ENCODE measurements at places on chromosomes 2 and 18.

- no peak for DNase-seq
Observed at GRCh38 chr2:96916156-96916630, 46.3 kb upstream of the SEMA4C start.

DNA sequence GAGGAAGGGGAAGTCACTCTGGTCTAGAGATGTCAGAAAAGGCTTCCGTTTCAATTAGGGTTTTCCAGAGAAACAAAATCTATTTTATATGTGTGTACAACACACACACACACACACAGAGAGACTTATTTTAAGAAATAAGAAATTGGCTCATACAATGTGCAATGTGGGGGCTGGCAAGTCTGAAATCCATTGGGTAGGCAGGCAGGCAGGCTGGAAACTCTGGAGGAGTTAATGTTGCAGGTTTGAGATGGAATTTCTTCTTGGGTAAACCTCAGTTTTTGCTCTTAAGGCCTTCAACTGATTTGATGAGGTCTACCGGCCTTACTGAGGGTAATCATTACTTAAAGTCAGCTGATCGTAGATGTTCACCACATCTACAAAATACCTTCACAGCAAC, 62.6 kb downstream of the MDH1 start:
- no peak for DNase-seq

- DNase-seq: no peak
Observed at GRCh38 chr2:228589115-228589514, 407.6 kb upstream of the SPHKAP start.

DNA sequence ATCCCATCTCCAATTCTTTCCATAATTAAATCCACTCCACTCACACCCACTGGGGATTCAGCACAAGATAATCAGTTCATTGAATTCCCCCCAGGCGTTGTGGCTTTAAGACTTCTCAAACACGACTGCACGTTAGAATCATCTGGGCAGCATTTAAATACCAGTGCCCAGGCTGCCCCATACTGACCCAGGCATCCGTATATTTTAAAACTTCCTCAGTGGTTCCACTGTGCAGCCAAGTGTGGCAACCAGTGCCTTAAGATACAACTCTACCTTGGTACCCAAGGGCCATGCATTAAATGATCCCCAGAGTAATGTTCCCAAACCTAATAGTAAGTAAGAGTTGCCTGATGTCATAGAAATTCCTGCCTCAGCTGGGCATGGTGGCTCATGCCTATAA, 54.3 kb upstream of the BZW1 start:
- DNase-seq: no peak

DNA sequence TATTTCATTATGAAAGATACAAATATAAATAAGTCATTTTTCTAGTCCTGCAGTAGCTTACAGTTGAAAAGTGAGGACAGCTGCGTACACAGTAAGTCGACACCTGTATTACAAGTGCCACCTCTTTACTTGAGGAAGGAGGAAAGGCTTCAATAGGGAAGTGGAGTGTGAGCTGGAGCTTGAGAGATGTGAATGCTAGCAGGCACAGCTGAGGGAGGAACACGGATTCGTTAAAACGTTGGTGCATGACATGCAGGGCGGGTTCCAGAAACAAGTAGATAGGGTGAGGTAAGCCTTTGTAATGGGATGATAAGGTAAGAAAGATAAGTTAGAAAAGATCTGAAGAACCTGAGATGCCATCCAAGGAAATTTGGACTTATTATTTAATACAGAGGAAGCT, 98.1 kb upstream of the CSRNP3 start:
- DNase-seq: no peak

DNA sequence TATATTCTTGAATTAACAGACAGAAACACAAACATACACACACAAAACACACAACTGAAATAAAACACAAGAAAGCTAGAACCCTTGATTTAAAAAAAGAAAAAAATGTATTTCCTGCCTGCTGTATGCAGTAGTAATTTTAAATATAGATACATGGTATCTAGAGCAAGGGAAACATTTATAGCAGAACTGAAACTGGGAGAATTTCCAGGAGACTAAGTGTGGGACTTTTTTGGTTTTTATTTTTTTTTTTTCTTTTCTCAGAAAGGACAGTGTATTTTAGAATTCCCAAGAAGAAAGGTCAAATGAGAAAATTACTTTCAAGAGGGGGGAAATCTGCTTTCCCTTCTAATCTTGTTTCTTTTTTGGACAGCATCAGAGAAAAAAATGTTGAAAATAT, 558.9 kb upstream of the PKDCC start:
- DNase-seq: no peak

DNA sequence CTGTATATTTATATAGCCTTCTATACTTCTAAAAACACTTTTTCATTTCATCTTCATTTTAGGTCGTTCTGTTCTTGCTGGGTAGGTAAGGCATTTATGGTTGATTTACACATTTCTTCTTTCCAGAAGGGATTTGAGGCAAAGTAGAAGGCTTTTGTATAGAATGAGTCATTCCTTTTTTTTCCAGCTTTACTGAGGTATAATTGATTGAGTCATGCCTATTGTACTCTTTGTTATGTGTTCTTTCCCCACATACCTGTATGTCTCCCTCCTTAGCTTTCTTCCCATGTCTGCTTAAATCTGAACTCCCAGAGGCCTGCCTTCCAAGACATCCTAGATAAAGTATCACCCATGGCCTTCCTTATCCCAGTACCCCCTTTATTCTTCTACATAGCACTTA, 4.8 kb upstream of the CDC42EP3 start:
- peak; percentile 84 for DNase-seq

DNA sequence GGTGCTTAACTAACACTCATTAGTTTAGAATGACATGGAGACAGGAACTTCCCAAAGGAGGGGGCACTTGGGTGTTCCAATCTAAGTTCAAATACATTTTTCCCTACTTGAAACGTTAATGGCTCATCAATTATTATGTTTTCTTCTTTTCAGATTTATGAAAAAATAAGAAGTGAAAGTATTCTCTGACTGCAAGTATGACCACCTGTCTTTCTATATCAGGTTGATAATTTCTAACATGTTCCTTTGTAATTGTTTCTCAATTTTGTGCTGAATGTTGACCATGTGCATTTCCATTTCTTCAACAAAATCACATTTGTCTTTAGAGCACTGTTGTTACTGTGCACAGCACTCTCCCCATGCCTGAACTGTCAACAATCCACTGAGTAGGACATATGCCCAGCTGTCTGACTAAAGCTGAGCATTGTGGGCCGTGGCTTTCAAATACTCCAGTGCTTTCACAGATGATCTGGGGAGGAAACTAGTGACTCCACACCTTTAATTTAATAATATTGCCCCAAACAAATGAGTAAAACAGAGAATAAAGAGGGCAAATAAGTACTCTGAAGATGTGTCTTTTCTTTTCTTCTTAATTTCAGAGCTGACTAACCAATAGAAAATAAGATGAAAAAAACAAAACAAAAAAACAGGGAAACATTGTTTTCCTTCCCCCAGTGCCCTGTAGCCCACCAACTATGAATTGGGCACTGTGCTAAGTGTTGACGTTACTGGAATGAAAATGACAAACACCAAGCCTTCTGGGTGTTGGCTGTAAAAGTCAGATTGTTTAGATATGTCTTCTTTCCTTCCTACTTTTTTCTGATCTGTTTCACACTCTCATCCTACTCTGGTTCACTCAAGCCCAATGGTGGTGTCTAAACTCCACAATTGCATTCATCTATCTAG, 16.0 kb downstream of the LANCL1 start:
- DNase-seq: no peak

DNA sequence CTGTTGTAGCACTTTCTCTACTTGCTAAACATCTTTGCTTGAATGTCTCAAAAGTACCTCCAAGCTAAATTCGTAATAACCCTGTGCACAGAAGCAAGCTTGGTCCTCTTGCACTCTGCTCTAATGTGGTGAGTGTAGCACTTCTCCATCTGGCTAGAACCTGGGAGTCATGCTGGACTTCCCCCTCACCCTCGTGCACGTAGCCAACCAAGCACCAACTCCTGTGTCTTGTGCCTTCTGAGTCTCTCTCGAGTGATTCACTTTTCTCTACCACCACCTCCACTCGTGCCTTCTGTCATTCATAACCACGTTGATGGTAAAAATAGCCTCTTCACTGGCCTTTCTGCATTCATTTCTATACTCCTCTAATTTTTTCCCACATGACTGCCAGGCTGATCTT, 91.9 kb upstream of the KCNE4 start:
- DNase-seq: no peak

GRCh38 chr2:37771600-37772088, 100.2 kb upstream of the CDC42EP3 start:
- no peak for DNase-seq

DNA sequence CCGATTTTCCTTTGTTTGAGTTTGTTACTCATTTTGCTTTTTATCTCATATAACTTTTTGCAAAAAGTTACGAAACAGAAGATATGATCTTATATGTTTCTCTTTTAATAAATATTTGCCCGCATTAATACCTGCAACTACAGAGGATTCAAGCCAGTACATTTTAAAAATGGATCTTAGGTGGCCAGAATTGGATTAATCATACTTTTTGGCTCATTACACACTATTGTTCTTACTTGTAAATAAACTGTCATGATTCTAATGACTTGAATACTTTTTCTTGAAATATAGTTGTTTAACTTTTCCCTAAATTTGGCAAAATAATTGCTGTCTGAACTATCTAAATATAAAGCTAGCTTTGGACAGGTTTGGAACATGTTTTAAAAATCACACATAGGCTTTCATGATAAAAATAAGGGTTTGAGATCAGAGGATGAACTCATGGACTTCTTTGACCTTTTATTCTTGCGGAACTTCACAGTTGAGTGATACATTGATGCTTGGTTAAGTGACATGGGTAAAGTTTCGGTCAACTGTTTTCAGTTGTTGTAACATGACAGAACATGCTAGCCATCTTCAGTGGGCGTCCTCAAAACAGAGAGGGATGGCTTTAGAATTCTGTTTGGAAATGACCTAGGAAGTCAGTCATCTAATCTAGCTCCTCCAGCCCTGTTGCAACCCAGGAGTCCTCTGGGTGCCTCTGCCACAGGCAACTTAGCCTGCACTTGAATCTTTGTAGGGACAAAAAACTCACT, 44.5 kb downstream of the LTBP1 start:
- peak; percentile 36 for DNase-seq

DNA sequence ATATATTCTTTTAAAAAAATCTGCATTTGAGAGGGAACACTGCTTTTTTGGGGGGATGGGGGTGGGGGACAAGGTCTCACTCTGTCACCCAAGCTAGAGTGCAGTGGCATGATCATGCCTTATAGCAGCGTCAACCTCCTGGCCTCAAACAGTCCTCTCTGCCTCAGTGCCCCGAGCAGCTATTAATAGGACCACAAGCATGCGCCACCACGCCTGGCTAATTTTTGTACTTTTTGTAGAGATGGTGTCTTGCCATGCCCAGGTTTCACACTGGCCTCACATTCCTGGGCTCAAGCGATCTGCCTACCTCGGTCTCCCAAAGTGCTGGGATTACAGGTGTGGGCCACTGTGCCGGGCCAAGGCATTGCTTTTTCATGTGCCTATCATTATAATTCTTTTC, 154.2 kb downstream of the ATAD2B start:
- no peak for DNase-seq
